WTC11 (cell line): ENCODE measurements at places on chromosomes 5 and 9.
A peak's percentile ranks its signal among the peaks of the same experiment; 100 is the strongest.

DNA sequence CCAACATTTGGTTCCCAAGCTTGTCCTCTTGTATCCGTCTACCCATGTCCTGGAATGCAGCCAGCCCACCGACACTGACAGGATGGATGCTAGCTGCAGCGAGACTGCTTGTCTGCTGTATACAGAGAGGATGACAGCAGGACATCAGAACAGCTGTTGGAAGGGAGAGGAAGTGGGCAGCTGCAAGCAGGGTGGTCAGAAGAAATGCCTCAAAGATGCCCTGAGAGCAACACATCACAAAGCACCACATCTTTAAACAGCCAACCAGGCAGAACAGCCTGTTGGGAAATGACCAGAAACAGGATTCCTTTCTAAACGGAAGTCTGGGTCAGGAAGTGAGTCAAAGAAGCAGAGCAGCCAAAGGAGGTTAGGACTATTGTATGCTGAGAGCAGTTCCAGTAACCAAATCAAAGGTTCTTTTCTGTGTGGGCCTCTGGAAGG lies 219.1 kb downstream of the NDUFS4 start:
- DNase-seq, result no peak

GRCh38 chr9:114504341-114505186 lies 709 bp downstream of the WHRN start:
- DNase-seq, result peak; percentile 69

DNA sequence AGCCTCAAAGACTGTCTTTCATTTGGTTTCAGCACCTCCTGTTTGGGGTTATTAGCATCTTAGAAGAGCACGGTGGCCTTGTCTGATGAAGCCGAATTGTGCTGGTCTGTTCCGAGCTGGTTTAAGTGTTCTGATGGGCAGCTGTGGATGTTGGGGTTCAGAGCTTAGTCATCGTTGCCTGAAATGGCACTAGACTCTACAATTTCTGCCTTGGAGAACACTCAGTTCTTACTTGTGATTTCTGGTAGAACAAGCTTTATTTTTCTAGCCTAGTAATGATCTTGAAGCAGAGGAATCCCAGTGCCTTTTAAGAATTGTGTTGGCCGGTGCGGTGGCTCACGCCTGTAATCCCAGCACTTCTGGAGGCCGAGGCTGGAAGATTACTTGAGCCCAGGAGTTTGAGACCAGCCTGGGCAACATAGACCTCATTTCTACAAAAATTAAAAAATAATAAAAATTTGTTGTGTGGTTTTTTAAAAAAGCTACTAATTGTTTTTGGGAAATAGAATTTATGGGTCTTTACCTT lies 7.8 kb downstream of the FBXW5 start:
- DNase-seq, result no peak

DNA sequence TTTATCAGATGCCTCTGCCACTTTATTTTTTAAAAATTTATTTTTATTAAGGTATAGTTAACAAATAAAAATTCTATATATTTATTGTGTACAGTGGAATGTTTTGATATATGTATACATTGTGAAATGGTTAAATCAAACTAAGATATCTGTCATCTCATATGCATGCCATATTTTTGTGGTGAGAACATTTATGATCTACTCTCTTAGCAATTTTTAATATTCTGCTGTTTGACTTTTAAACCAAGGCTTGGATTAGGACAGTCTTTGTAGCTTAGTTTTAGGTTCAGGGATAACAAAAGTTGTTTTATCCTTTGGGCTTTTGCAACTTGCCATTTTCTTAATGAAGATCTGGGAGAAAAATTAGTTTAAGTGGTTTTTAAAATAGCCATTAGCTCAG lies 46.0 kb upstream of the CDKN2B start:
- DNase-seq, result no peak

DNA sequence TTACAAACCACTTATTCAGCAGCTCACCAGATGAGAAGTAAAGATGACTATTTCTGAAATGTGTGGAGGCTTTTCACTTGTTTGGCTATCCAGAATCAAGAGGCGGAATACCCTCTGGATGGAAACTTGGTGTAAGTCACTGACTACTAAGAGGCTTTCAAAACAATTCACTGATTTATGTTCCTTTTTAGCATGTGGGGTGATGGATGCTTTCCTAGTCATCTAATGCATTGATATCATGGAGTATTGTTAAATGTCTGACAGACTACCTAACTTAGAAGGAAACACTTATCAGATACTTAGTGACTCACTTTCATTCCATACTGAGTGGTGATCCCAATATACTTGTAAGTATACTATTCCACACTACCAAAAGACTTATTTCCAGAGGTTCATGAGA lies 141.4 kb downstream of the PLK2 start:
- no peak for DNase-seq

DNA sequence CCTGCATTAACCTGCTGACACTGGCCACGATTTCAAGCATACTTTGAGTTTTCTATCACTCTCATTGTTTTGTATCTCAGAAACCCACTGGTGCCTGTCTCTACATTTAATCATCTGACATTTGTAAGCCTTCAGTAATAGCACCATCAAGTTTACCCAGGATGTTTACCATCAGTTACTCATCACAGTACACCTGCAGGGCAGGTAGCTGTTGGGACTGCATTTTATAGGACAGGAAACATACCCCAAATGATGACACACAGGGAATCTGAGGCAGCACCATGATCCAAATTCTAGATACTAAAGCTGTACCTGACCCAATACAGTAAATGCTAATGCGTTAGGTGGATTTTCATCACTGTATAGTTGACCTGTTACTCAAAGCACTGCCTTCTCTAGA lies 114.2 kb downstream of the FEM1C start:
- no peak for DNase-seq

DNA sequence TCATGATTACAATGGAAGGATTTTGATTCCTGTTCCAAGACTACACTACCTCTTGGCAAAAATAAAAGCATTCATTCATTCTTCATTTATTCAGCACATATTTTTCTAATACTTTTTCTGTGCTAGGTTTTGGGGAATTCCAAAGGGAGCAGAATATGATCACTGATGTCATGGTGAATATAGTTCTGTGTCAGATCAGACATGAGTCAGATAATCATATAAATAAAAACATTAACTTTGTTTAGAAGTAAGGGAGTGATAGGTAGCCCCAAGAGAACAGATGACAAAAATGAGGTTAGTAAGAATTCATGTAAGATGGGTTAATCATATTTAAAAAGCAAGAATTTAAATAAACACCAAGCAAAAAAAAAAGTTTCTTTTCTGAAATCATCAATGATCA lies 94.1 kb upstream of the RANBP6 start:
- no peak for DNase-seq

GRCh38 chr5:40733879-40734563 lies 21.7 kb downstream of the TTC33 start:
- no peak for DNase-seq

DNA sequence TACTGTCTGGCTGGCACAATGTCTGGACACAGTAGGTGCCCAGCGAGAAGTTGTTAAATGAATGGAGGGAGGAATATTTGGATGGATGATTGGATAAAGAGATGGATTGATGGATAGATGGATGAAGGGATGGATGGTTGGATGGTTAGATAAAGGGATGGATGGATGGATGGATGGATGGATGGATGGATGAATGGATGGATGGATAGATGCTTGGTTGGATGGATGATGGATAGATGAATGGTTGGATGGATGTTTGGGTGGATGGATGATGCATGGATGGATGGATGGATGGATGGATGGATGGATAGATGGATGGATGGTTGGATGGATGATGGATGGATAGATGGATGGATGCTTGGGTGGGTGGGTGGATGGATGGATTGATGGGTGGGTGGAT lies 90.4 kb downstream of the UBE2QL1 start:
- no peak for DNase-seq

- DNase-seq, result no peak
Measured at GRCh38 chr9:30039712-30040111, 2344.7 kb upstream of the ACO1 start.

DNA sequence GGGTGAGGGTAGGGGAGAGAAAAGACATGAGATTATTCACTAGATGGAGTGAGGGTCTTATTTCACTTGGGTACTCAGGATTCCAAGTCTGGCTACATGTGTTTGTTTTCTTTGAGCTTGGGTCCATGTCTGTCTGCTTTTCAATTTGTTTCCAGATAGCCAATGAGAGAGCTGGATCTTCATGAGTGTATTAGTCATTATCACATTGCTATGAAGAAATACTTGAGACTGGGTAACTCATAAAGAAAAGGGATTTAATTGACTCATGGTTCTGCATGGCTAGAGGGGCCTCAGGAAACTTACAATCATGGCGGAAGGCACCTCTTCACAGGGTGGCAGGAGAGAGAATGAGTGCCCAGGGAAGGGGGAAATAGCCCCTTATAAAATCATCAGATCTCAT lies 196.8 kb upstream of the TRIM32 start:
- DNase-seq, result no peak

DNA sequence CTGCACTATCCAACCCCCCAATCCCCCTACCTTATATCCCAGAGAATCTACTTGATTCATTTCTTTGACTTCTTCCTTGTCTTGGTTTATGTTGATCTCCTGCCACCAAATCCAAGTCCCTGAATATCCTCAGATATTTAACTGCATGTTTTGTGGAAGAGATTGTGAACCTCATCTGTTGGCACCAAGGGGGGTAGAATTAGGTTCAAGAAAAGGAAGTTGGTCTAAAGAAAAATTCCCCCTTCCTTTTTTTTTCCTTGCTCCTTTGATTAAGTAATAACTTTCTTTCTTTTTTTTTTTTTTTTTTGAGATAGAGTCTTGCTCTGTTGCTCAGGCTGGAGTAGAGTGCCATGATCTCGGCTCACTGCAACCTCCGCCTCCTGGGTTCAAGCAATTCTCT lies 526 bp upstream of the CD14 start:
- no peak for DNase-seq

DNA sequence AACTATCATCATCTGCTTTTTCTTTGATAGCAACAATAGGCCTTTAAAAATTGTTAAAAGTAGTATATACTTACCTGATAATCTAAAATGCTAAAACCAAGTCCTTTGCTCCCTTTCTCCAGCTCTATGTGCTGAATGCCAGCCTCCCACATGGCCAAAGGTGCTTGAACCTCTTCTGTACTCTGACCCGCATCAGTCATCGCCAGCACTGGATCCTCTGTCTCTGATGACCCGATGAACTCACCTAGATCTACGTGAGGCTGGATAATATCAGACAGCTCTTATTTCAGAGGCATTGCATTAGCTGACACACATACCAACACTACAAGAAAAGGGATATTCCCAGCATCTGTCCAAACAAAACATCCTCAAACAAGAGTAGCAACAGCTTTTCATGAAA lies 89.5 kb downstream of the MPDZ start:
- DNase-seq, result no peak

DNA sequence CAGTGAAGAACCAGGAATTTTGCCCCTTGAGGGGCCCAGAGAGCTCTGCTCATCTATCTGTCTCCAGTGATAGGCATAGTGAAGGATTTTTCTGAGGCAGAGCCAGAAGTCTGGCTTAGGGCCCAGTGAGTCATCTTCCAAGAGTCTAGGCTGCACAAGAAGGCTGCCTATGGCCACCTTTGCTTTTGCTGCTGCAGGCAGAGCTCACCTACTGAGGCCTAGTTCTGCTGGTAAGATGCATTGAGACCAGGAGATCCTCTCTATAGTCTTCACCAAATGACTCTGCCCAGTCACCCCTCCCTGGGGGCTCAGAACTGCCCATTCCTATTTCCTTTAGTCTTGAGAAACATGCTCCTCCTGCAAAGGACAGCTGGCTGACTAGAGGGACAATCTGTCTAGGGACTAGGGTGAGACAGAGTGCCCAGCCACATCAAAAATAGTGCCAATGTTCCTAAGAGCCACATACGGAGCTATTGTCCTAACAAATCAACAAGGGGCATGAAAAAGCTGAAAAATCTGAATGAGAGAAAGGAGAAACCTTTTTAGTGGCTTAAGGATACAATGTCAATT lies 40.3 kb upstream of the CDKN2AIPNL start:
- no peak for DNase-seq

GRCh38 chr9:15305470-15305869 lies 1.5 kb downstream of the TTC39B start:
- DNase-seq, result no peak

DNA sequence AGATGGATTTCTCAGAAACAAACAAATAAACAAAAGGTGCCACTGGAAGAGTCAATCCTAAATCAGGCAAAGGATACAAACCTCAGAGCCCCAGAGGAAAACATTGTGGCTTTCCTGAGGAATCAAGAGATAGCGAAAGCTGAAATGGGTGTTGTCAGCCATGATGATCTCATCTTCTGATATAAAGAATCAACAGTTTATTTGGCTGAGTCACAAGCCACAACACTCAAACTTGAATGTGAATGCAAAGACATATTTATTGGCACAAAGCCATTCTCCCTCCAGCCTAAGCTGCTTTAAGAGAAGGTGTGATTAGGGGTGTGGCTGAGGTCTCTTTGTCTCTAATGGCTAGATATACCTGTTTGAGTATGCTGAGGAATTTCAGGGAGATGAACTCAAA lies 73.3 kb upstream of the NREP start:
- no peak for DNase-seq

DNA sequence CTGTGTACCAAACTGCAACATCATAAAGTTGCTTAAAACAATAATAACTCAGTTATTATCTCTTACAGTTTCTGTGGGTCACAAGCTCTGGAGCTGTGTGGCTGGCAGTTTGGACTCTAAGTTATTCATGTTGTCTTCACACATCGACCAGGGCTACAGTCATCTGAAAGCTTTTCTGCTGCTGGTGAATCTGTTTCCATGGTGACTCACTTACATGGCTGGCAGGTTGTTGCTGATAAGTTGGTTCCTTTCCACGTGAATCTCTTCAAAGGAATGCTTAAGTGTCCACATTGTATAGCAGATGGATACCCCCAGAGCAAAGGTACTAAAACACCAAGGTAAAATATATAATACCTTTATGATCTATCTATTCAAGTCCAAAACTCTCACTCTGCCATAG lies 44.8 kb upstream of the CYLC2 start:
- DNase-seq, result no peak

DNA sequence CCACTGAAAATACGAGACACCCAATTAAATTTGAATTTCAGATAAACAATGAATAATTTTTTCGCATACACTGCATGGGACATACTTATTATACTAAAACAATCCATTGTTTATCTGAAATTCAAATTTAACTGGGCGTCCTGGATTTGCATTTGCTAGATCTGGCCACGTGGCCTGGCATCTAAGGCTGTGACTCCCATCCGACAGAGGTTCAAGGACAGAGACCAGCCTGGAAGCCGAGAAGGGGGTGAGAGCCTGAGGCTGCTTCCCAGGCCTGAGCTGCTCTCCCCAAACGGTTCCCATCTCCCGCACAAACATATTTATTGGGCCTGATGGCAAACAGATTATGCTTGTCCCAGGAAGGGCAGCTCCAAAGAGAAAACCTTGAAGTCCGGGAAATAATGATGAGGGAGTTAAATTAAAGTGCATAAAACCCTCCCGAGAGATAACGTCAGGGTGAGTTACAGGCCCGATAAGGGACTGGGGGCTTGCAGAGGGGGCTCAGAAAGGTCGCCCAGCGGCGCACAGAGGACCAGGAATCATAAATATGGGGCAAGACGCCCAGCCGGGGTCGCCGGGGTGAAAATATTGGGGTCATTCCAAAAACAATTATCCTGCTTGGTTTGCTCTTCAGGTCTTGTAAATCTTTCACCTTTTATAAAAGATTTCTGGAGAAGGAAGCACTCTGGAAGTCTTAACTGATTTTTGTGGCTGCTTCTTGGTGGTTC lies 163.7 kb downstream of the GAPVD1 start:
- DNase-seq, result no peak

GRCh38 chr9:129023036-129023907 lies 4.9 kb downstream of the SH3GLB2 start:
- DNase-seq, result no peak

- DNase-seq, result peak; percentile 76
Measured at GRCh38 chr9:98168941-98169488, 23.4 kb downstream of the CORO2A start.
